ENCODE measurements at places on chromosomes 7 and 10. TPM values are rescaled to one million over a fixed set of nuclear protein-coding genes. Genes with fewer than 3 reads are reported as not detected.

Gene ASB4
- not detected for total RNA-seq

- no peak for DNase-seq
- H3K27me3 ChIP-seq: no peaks in the 10 kb centered on the region
- H3K27ac ChIP-seq: no peak overlapping the region
- no peak overlapping the region for H3K4me3 ChIP-seq
- H3K36me3 ChIP-seq: no peaks in the 10 kb centered on the region
- peaks cover 14% of the 10 kb centered on the region for H3K4me1 ChIP-seq
These were observed 182.3 kb upstream of the IMMP2L start for GRCh38 chr7:111744501-111745155.

DNA sequence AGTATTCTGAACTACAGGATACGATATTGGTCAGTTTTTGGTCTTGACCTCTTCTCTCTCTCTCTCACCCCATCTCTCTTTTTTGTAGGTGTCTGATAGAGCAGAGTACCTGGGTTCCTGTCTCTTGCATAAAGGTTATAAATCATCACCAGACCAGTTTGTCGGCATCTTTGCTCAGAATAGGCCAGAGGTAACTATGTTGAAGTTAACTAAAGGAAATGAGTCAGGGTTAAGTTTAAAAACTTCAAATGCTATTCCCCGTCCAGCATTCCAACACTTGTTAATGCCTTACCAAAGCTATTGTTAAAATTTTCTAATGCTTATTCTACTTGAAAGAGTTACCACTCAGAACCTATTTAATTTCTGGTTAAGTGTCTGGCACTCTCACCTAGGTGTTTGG is 30.7 kb downstream of the ACSL5 start:
- H3K27me3 ChIP-seq: no peaks in the 10 kb centered on the region
- H3K36me3 ChIP-seq: peaks cover 3% of the 10 kb centered on the region
- peaks cover 21% of the 10 kb centered on the region for H3K4me1 ChIP-seq
- DNase-seq: no peak
- no peak overlapping the region for H3K27ac ChIP-seq

DNA sequence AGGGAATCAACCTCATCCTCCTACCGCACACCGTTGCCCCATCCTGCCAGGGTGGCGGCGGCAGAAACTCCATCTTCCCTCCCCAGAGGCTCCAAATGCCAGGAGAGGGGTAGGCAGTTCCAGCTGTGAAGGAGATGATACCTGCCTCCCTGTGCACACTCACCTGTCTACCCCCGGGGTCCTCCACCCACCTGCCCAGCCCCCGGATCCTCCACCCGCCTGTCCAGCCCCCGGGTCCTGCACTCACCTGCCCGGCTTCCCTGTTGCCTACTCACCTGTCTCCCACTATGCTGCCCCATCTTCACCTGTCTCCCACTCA is 13.4 kb upstream of the DNAAF5 start:
- H3K4me3 ChIP-seq: no peak overlapping the region
- H3K27ac ChIP-seq: peak overlapping the region; percentile 13
- H3K36me3 ChIP-seq: 0 out of 2 replicates have a peak, but pooled peaks cover 1% of the 10 kb centered on the region

- H3K27me3 ChIP-seq: no peaks in the 10 kb centered on the region
- H3K4me3 ChIP-seq: no peak overlapping the region
- peak overlapping the region; percentile 97 for H3K27ac ChIP-seq
- DNase-seq: no peak
These were observed 111.2 kb downstream of the GRK5 start for GRCh38 chr10:119318411-119319160.

Measured in Caco-2 (cell line).